ENCODE measurements at places on chromosomes 1 and 21.
A peak's percentile ranks its signal among the peaks of the same experiment; 100 is the strongest.

GRCh38 chr1:229328598-229329362 is 14.1 kb downstream of the CCSAP start:
- DNase-seq: no peak

GRCh38 chr21:33968080-33968994 is 52.7 kb upstream of the ATP5PO start:
- peak; percentile 70 for DNase-seq

DNA sequence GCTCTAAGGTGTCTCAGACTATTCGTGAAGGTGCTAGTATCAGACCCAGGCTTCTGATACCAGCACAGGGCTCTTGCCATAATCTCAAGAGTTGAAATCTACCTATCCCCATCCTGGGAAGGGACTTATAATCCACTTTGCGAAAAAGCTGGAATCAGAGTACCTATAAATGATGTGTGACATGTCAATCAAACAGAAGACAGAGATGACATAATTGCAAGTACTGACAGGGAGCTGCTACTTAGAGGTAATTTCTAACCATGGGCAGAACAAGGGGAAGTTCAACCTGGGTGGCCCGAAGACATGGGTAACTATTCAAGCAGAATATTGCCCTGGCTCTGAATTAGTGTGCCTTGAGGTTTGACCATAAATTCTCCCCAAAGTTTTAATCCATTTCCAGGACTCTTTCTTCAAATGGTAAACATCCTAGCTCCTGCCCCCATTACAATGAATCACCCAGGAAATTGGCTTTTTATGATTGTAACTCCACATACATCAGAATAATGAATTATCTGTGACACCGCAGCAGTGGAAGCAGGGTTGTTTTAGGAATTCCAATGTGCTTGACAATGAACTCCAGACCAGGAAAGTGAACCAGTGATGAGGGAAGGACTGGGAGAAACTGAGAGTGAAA is 37.2 kb downstream of the KANK4 start:
- no peak for DNase-seq

DNA sequence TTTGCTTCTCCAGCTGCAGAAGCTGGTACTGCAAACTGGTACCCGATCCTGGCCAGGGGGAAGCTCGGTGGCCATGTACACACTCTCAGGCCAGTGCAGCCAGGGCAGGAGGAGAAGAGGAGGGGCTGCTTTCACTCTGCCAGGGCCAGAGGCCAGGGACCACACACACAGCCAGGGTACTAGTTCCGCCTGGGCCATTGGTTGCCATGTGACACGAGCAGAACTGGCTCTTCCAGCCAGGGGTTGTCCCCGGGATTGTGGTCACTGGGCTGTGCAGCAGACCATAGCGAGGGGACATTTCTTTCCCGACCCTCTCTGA is 3.7 kb upstream of the SHISAL2A start:
- no peak for DNase-seq

GRCh38 chr1:239647045-239647444 is 260.7 kb downstream of the CHRM3 start:
- no peak for DNase-seq

GRCh38 chr1:23996700-23997229 is 16.6 kb upstream of the SRSF10 start:
- no peak for DNase-seq

DNA sequence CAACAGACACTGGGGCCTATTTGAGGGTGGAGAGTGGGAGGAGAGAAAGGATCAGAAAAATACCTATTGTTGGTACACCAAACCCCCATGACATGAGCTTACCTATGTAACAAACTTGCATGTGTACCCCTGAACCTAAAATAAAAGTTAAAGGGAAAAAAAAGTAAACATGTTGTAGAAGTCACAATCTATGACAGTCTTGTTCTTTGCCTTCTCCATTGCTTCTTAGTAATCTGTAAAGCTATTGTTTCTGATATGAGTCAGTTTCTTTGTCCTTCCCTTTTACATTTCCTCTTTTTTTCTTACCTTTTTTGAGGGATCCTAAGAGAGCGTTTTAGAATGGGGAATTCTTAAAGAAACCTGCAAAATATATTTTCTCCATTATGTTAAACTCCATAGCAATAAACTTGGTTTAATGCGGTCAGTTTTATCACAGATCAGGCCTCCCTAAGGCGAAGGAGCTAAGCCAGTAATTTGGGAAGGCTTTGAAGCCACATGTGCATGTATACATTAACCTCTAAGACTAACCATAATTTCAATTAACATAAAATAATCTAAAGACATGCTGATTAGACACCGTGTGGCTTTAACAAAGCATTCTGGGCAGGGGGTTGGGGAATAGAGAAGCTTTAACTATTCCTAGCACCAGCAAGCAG is 77.8 kb upstream of the C1orf105 start:
- DNase-seq: no peak

GRCh38 chr1:229249854-229250644 is 20.9 kb upstream of the RAB4A start:
- no peak for DNase-seq

- DNase-seq: no peak
These were observed 21.6 kb upstream of the GUCA2A start for GRCh38 chr1:42186152-42186551.

GRCh38 chr1:174764191-174764590 is 235.6 kb upstream of the CACYBP start:
- DNase-seq: no peak

- DNase-seq: no peak
These were observed 34.7 kb downstream of the B3GALT5 start for GRCh38 chr21:39647476-39647875.

DNA sequence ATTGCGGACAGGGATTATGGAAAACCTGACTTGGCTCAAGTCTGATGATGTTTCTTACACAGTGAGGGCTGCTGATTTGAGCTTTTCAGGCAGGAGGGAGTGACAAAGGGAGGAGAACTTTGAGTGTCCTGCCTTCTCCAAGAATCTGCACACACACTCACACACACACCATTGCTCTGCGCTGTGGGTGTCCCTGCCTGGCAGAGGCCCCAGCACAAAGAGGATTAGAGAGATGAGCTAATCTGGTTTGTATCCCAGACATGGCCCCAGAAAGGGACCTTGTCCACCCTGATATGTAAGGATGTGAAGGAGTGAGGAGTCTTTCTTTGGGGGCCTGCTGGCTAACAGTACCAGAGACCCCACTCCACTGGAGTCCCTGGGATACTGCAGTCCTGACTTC is 5.9 kb upstream of the WNT2B start:
- DNase-seq: no peak

GRCh38 chr21:44425895-44426662 is 29.2 kb upstream of the LRRC3 start:
- no peak for DNase-seq

GRCh38 chr1:85132078-85132720 is 68.6 kb downstream of the SYDE2 start:
- DNase-seq: no peak

DNA sequence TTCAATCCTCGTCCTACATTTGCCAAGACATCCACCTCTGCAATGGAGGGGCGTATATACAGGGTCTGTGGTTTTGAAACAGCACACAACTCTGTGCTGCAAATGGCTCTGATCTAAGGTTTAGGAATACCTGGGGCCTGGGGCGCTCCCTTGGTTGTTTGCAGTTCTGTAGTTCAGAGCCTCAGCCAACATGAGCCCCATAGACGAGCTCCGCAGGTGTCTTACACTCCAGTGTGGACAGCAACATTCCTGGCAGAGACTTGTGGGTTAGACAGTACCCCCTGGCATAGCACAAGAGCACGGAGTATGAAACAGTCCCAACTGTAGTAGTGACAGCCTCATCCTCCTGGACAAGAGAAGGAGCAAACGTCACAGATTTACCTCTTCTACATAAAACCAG is 120.3 kb upstream of the BARHL2 start:
- no peak for DNase-seq

DNA sequence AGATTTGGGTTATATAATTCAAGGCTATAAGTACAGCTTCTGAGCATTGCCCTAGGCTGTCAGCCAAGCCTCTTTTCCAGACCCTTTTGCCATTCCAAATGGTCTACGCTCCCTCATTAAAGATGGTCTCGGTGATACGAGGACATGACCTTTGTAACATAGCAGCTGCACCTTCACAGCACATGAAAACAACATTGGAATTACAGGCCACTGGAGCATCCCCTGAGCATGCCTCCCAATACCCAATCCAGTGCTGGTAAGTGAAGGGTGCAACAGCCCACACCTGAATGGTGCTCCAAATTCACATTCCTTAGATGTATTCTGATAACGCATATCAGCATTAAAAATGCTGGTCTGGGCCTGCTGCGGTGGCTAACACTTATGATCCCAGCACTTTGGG is 20.1 kb upstream of the PTPRF start:
- DNase-seq: no peak

DNA sequence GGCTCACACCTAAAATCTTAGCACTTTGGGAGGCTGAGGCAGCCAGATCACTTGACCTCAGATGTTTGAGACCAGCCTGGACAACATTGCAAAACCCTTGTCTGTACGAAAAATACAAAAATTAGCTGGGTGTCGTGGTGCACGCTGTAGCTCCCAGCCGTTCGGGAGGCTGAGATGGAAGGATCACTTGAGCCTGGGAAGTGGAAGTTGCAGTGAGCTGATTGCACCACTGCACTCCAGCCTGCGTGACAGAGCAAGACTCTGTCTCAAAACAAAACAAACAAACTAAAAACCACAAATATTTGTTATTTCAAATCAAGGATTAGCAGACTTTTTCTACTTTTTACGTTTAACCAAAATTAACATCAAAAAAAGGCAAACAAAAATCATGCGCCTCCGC is 31.3 kb downstream of the INKA2 start:
- DNase-seq: no peak

GRCh38 chr21:44681861-44682579 is at the start of gene KRTAP12-1:
Gene KRTAP12-1, minus strand, starts transcription at chr21:44682163. Its CDS starts 40 bp downstream, at chr21:44682123.
- DNase-seq: no peak

DNA sequence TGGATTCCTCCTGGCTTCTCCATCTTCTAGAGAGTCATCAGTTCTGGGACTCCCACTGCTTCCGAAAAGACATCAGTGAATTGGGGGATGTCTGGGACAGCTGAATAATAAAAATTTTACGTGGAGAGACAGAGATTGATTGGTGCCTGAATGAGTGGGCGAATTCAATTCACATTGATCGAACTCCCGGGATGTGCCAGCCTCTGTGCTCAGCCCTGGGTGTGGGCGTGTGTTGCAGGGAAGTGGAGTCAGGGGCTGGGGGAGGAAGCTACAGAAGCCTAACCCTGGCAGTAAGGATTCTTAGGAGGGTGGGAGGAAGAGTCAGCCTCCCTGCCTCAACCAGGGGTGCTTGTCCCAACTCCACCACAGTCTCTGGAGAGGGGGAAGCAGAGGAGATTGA is 18.0 kb upstream of the STUM start:
- DNase-seq: no peak

GRCh38 chr1:200337410-200337809 is 72.4 kb downstream of the ZNF281 start:
- peak; percentile 57 for DNase-seq

- DNase-seq: no peak
These were observed 212.6 kb upstream of the L1TD1 start for GRCh38 chr1:61981870-61982660.

DNA sequence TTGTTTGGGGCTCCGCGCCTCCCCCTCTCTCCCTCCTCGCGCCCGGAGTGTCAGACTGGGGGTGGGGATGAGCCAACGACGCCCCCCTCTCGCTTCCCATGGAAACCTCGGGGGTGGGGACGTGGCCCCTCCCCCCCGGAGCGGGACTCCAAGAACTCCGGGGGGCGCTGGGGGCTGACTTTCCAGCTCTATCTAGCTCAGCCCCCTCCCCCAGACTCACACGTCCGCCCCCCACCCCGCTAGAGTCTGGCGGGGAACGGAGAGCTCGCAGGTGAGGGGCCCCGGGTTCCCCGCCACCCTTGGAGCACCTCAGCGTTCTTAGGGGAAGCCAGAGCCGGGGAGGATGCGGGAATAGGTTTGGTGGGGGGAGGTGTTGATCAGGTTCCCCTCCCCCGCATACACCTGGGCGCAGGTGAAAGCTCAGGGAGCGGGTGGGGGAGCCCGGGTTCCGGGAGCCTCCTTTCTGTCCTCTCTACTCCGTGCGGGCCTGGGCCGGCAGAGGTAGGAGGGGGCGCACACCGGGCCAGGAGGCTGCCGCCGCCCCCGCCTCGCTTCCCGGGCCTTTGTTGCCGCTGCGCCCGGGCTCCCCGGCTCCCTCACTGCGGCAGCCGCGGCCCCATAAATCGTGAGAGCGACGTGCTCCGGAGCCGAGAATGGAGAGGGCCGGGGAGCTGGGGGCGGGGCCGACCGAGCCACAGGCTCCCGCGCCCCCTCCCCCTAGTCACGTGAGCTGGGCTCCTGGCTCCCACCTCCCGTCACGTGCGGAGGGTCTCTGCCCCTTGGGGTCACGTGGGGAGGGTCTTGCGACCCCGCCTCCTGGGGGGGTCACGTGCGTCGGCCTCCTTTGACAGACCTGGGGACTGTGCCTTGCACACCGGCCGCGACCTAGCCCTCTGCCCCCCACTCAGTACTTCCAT is 1.9 kb downstream of the EFNA3 start:
- DNase-seq: no peak

DNA sequence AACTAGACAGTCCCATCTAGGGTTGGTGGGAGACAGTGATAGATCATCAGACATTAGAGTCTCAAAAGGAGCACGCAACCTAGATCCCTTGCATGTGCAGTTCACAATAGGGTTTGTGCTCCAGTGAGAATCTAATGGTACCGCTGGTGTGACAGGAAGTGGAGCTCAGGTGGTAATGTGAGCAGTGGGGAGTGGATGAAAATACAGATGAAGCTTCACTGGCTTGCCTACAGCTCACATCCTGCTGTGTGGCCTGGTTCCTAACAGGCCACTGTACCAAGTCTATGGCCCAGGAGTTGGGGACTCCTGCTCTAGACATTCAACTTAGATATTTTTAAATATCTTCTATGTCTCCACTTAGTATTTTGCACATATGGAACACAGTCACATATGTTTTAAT is 231.1 kb upstream of the NRIP1 start:
- no peak for DNase-seq

GRCh38 chr1:154371436-154371835 is 33.7 kb upstream of the IL6R start:
- DNase-seq: no peak

- no peak for DNase-seq
These were observed 688.1 kb downstream of the PLA2G4A start for GRCh38 chr1:187516874-187517273.

GRCh38 chr1:17731460-17731859 is 23.7 kb upstream of the ACTL8 start:
- no peak for DNase-seq

DNA sequence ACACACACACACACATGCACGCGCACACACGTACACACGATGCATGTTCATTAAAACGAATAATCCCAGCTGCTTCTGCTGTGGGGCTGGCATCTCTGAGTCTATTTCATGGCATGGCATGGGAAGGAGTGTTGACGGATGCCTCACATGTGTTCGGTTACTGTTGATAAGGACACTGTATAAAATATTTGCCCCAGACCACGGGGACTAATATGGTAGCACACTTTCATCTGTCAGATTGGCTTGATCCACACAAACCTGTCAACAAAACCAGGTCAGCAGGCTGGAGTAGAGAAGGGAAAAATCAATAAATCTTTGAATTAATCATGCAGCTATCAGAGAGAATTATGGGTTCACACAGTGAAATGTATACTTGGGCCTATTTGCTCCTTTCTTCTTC is 171.9 kb downstream of the DSCAM start:
- no peak for DNase-seq

- no peak for DNase-seq
These were observed 82.5 kb downstream of the NRIP1 start for GRCh38 chr21:14982336-14982735.

GRCh38 chr1:173424782-173425407 is 52.2 kb upstream of the PRDX6 start:
- DNase-seq: no peak

- DNase-seq: no peak
These were observed 32.3 kb upstream of the CRP start for GRCh38 chr1:159746666-159747065.
